ENCODE measurements at places on chromosomes 1 and 21. TPM values are rescaled to one million over a fixed set of nuclear protein-coding genes. Genes with fewer than 3 reads are reported as not detected.

- H3K36me3 ChIP-seq: peaks cover 31% of the 10 kb centered on the region
- no peak for DNase-seq
- peak overlapping the region; percentile 32 for H3K27ac ChIP-seq
- peaks cover 38% of the 10 kb centered on the region for H3K4me1 ChIP-seq
These were observed 43.5 kb downstream of the CD34 start for GRCh38 chr1:207867136-207868109.

GRCh38 chr1:57638239-57638638, 214.4 kb upstream of the DAB1 start:
- no peak overlapping the region for H3K4me3 ChIP-seq
- H3K27ac ChIP-seq: no peak overlapping the region
- H3K36me3 ChIP-seq: peaks cover 6% of the 10 kb centered on the region
- H3K27me3 ChIP-seq: peaks cover 44% of the 10 kb centered on the region
- DNase-seq: no peak

- peak overlapping the region; percentile 50 for H3K27ac ChIP-seq
- peaks cover 57% of the 10 kb centered on the region for H3K36me3 ChIP-seq
- H3K27me3 ChIP-seq: no peaks in the 10 kb centered on the region
- peak; percentile 54 for DNase-seq
- no peak overlapping the region for H3K4me3 ChIP-seq
These were observed 32.4 kb downstream of the BCAR3 start for GRCh38 chr1:93649231-93649630.

GRCh38 chr1:8396786-8397406, 79.0 kb downstream of the SLC45A1 start:
- H3K27me3 ChIP-seq: no peaks in the 10 kb centered on the region
- H3K27ac ChIP-seq: peak overlapping the region; percentile 82
- H3K36me3 ChIP-seq: peaks cover 46% of the 10 kb centered on the region

DNA sequence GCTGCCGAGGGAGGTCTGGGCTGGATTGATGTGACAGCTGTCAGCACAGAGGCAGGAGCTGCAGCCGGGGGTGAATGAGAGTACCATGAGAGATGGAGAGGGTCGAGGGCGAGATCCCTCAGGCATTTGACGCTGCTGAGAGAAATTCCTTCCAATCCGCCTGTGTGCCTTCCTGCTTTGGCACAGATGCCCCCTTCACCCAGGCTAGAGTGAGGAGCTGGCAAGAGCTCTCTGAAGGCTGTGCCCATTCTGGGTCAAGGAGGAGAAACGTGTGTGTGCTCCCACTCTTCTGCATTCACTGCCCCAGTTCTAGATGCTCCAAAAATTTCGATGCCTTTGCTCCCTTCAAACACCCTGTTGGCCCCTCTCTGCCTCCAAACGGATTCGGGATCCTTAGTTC, 4.8 kb downstream of the ARTN start:
- H3K36me3 ChIP-seq: no peaks in the 10 kb centered on the region
- H3K4me3 ChIP-seq: no peak overlapping the region
- DNase-seq: no peak
- H3K27me3 ChIP-seq: no peaks in the 10 kb centered on the region
- no peak overlapping the region for H3K27ac ChIP-seq

- no peak overlapping the region for H3K4me3 ChIP-seq
- H3K27me3 ChIP-seq: no peaks in the 10 kb centered on the region
- no peaks in the 10 kb centered on the region for H3K4me1 ChIP-seq
- no peak for DNase-seq
These were observed 2.5 kb downstream of the FNDC10 start for GRCh38 chr1:1597275-1597930.

DNA sequence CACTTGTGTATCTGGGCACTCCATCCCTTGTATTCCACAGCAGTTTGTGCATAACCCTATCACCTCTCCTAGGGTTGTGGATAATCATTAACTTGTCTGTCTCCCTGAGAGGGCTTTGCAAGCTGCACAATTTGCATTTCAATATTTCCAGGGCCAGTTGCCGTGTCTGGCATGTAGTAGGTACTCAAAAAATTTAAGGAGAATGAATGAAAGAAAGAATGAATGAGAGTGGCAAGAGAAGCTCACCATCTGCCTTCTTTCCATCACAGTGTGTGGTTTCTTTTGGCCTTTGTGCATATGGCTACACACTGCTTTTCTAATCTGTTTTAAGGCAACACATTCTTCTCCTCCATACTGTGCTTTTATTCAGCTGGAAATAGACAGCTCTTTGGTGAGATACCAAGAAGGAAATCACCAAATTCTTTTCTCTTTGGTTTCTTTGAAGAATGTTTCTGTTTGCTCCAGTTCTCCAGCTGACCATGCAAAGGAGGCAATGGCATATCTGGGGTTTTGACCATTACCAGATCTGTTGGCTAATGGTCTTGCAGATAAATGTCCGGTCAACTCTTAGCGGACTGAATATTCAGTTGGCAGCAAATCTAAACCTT, 49.4 kb downstream of the NGF start:
- no peak overlapping the region for H3K4me3 ChIP-seq
- no peaks in the 10 kb centered on the region for H3K36me3 ChIP-seq
- peaks cover 19% of the 10 kb centered on the region for H3K27me3 ChIP-seq

- H3K27ac ChIP-seq: peak overlapping the region; percentile 87
These were observed 88.6 kb downstream of the RIPK4 start for GRCh38 chr21:41678016-41678923.

DNA sequence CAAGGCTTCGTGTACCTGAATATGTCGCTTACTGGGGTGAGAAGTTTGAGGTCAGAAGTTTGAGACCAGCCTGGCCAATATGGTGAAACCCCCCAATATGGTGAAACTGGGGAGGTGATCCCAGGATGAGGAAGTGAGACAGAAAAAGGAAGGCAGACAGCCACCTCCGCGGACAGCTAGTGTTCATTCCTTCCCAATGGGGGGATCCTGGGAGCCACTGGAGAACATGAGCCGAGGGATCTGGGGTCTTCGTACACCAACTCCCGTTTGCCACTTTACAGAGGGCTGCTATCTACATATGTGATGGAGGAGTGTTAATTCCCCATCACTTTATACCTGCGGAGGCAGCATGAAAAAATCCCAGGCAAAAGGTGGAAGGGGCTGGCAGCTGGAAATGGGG, 19.6 kb upstream of the IFFO2 start:
- H3K36me3 ChIP-seq: no peaks in the 10 kb centered on the region
- H3K27me3 ChIP-seq: peaks cover 4% of the 10 kb centered on the region
- no peak for DNase-seq
- H3K27ac ChIP-seq: no peak overlapping the region

- no peak overlapping the region for H3K27ac ChIP-seq
- H3K27me3 ChIP-seq: no peaks in the 10 kb centered on the region
- peaks cover 5% of the 10 kb centered on the region for H3K36me3 ChIP-seq
- peaks cover 25% of the 10 kb centered on the region for H3K4me1 ChIP-seq
- peak; percentile 99 for DNase-seq
These were observed 1.2 kb upstream of the H6PD start for GRCh38 chr1:9233241-9233941.

GRCh38 chr1:151909167-151910149, at the start of gene THEM4:
Gene THEM4, minus strand, starts transcription at chr1:151909511. Its CDS starts 53 bp downstream, at chr1:151909458.
- H3K4me1 ChIP-seq: peaks cover 17% of the 10 kb centered on the region
- H3K27me3 ChIP-seq: no peaks in the 10 kb centered on the region
- H3K27ac ChIP-seq: peak within 1 kb of the TSS; percentile 99
- peaks cover 24% of the 10 kb centered on the region for H3K36me3 ChIP-seq

DNA sequence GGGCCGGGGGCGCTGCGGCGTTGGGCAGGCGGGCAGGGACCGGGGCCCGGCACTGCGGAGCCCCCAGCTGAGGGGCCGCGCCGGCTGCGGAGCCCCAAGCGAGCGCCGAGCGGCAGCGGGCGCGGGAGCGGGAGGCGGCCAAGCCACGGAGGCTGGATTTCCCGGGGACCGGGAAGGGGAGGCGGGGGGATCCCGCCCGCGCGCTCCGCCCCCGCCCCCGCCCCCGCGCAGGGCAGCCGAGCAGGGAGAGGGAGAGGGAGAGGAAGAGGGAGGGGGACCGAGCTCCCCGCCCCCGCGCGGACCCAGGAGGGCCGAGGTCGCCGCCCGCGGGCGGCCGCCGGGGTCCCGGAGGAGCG, at the start of gene DLGAP3:
Gene DLGAP3 (minus strand): TSS at position 154 of the 356 bp plus-strand sequence. CDS start 24,267 bp downstream, outside the sequence.
- H3K4me1 ChIP-seq: peaks cover 6% of the 10 kb centered on the region
- H3K36me3 ChIP-seq: no peaks in the 10 kb centered on the region
- H3K4me3 ChIP-seq: peak within 1 kb of the TSS; percentile 20
- no peak for DNase-seq

- H3K36me3 ChIP-seq: no peaks in the 10 kb centered on the region
- DNase-seq: no peak
- H3K4me1 ChIP-seq: peaks cover 16% of the 10 kb centered on the region
- H3K27ac ChIP-seq: no peak overlapping the region
These were observed 107.9 kb downstream of the LMO4 start for GRCh38 chr1:87436534-87436933.

- DNase-seq: no peak
- no peaks in the 10 kb centered on the region for H3K27me3 ChIP-seq
- H3K4me3 ChIP-seq: no peak overlapping the region
- no peaks in the 10 kb centered on the region for H3K36me3 ChIP-seq
These were observed 67.6 kb downstream of the RGS13 start for GRCh38 chr1:192703283-192704206.

CFHR2 gene
- not detected for total RNA-seq

TMEM200B gene
- not detected for total RNA-seq

SLC22A15 gene
- 32.4 TPM for total RNA-seq

WLS gene
- total RNA-seq: 37.8 TPM

TMCO2 gene
- not detected for total RNA-seq

AVPR1B gene
- not detected for total RNA-seq

CASZ1 gene
- 13.2 TPM for total RNA-seq

POU3F1 gene
- total RNA-seq: 0.14 TPM

C1QA gene
- total RNA-seq: not detected

OR2T33 gene
- total RNA-seq: not detected

SAMD13 gene
- 1.2 TPM for total RNA-seq

GSTM2 gene
- 0.70 TPM for total RNA-seq

Data from MCF 10A (cell line).